HT1080 (cell line): ENCODE measurements at places on chromosomes 5 and 9.

DNA sequence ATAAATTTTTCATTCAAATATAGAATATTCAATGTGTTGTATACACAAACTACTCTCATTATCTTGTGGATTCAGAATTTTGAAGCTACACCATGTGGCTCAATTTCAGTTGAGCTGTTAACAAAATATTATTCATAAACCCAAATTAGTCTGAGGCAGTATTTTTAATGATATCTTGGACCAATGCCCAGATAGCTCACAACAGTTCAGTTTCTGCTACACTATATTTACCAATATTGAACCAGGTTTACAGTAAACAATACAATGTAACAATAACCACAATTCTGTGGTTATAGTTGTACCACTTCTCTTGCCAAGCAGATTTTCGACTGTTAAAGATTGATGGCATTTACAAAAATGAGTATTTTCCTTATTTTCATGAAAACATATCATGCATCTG is 99.9 kb downstream of the SSBP2 start:
- no peak for DNase-seq

DNA sequence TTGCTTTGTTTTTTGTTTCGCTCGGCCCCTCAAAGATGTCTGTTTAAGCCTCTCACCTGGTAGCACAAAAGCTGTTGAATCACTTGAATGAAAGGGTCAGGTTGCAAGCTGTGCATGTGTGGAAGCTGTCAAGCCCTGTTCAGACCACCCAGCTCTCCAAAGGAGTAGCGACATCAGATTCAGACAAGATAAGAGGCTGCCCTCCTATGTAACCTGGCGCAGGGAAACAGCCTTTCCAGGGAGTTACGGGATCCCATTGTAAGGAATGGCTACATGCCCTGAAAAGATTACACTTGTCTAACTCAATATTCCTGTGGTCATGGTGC is 2.9 kb downstream of the FREM1 start:
- DNase-seq: no peak

GRCh38 chr5:177509381-177509951 is at the start of gene DOK3:
Gene DOK3 (minus strand): TSS chr5:177509826. CDS start chr5:177509540, 286 bp downstream.
- no peak for DNase-seq

- no peak for DNase-seq
These were observed 2.0 kb downstream of the SV2C start for GRCh38 chr5:76085243-76085579.

DNA sequence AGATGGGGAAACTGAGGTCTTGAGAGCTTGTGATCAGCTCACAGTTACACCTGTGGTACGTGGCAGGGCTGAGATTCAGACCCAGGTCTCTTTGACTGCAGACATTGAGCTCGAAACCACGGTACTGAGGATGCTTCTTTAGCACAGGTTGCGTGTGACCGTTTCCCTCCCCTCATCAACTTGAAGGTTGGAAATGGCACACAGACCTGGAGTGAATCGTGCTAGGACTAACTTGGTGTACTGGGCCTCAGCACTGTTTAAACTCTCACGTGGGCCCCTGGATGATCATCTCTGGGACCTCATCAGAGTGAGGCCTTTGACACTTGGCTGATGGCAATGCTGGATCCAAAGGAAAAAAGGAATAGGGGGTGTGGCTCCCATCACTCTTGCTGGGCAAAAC is 106.0 kb downstream of the MVB12B start:
- DNase-seq: no peak

DNA sequence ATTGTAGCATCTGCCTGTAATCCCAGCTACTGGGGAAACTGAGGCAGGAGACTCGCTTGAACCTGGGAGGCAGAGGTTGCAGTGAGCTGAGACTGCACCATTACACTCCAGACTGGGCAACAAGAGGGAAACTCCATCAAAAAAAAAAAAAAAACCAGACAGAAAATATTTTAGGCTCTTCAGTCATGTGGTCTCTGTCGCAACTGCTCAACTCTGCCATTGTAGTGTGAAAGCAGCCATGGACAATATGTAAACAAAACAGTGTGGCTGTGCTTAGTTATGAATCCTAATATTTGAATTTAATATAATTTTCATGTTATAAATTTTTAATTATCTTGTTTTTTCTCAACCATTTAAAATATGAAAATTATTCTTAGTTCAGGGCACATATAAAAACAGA is 38.4 kb downstream of the ZFAND5 start:
- DNase-seq: no peak

GRCh38 chr9:38622288-38622674 is 1.9 kb upstream of the ANKRD18A start:
- DNase-seq: no peak

- DNase-seq: no peak
These were observed 61.6 kb downstream of the COL27A1 start for GRCh38 chr9:114216976-114217375.

DNA sequence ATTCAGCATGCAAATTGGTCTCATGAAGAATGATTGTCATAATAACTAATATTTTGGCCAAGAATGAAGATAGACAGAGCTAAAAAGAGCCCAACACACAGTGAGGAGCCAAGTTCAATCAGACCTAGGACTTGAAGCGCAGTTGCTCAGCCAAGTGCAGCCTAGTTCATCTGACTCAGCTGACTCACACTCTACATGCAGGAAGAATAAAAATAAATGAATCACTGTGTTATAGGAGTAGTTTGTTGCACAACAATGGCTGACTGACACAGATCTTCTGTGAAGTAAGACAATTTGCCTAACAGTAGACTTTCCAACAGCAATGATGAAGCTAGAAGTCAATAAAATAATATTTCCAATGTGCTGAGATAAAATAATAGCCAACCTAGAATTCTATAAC is 261.5 kb downstream of the CEMIP2 start:
- DNase-seq: peak; percentile 83

DNA sequence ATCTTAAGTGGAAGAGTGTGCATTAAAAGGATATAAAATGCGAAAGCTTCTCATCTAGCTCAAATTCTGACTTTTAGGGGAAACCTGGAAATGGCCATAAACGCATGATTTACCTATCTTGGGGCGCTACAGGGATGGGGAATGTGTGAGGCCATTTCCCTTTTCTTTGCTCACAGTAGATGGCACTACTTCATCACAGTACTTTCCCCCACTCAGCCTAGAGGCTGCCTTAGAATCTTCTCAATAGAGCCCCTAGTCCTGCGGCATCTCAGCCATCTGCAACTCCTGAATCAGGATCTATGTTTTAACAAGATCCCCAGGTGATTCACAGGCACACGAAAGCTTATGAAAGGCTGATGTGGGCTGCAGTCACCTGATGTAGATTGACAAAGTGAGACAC is 110.8 kb downstream of the LHFPL2 start:
- peak; percentile 55 for DNase-seq

GRCh38 chr9:114240647-114241558 is 82.0 kb upstream of the ORM1 start:
- no peak for DNase-seq

DNA sequence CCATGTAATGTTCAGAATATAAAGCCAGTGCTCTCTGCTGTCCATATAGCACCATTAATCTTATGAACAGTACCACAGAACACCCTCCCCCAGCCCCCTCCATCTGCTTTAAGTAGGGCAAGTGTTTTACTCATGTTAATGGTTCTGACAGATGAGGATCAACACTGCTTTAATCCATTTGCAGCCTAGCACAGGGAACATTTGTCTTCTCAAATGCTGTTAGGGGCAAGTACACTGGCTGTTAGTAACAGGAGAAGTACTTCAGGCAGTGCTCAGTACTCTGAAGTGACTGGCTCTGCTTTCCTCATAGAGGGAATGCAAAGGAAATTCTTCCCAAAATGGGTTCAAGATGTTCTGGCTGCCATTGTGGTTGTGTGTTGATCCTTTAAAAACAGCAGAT is 202.6 kb downstream of the DCP2 start:
- no peak for DNase-seq

DNA sequence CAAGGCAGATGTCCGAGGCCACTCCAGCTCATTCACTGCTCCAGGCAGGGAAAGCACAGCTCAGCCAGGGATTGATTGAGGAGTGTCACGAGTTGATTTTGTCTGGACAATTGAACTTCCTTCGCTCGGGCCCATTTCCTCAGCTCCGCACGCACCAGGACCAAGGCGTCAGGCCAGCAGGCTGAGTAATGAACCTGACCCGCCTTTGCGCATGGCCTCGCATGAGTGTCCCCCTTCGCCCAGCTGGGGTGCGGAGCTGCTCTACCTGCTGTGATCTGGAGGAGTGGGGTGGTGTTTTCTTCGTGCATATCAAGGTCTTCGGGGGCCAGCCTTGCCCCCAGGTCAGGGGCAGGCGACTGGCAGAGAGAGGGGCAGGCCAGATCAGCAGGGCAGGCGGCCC is 44.0 kb downstream of the VAV2 start:
- DNase-seq: no peak

GRCh38 chr5:36928947-36929346 is 52.4 kb downstream of the NIPBL start:
- peak; percentile 87 for DNase-seq

GRCh38 chr9:71037521-71037920 is 83.9 kb downstream of the TRPM3 start:
- DNase-seq: no peak

DNA sequence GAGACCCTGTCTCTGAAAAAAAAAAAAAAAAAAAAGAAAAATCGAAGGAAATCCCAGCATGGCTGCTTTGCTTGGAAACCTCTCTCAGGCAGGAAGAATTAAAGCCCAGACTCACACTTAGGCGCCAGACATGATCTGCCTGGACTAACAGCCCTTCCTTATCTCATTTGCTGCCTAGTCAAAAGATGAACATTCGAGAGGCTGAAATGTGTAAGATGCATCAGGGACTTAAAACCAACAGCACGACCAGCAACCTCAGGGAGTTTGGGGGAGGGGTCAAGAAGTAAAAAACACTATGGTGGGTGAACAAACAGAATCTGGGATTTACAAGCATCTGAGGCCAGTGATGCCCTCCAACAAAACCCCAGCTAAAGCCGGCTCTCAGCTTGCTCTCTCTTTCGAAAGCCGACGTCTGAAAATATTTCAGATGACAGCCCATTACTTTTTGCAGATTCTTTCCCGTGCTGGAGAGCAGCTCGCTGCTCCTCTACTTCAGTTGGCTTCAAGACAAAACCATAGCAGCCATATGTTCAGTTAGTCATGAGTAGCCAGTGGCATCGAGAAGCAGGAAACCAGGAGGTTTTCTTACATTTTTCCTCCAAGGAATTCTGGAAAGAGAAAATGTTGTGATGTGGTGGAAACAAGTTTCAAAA is 249.9 kb downstream of the MARCHF11 start:
- DNase-seq: peak; percentile 62

GRCh38 chr5:56337715-56338319 is 104.7 kb upstream of the ANKRD55 start:
- peak; percentile 33 for DNase-seq

- DNase-seq: no peak
These were observed 1809.9 kb upstream of the ACO1 start for GRCh38 chr9:30574355-30575151.

DNA sequence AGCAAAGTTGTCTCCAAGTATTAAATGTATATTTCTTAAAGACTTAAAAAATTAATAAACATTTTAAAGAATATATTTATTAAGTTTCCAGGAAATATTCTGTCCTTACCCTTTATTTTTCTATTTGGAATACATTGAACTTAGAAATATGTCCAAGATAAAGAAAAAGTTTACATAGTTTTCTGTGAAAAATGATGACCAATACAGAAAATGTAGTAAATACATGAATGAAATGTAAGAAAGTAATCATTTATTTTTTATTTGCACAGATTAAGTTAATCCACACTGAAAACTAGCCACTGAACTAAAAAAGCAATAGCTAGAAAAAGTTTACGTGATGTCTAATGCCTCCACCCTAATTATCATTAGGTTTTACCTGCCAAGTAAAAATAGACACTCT is 273.2 kb downstream of the ARL15 start:
- DNase-seq: no peak

GRCh38 chr9:20441166-20441565 is 181.1 kb downstream of the MLLT3 start:
- DNase-seq: no peak

DNA sequence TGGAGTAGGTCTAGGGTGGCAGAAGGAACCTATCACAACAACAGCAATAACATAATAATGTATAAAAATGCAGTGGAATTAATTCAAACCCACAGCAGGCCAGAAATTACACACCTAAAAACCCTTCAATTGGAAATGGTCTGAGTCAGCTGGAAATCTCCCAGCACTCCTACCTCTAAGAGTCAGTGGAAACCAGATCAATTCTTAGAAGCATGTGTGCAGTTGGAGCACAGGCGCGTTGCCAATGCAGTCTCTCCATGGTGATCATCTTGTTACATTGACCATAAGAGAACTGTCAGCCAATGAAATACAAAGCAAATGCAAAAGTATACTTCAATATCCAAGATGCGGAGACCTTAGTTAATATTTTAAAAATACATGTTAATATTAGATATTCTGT is 15.1 kb upstream of the CSNK1G3 start:
- peak; percentile 24 for DNase-seq

DNA sequence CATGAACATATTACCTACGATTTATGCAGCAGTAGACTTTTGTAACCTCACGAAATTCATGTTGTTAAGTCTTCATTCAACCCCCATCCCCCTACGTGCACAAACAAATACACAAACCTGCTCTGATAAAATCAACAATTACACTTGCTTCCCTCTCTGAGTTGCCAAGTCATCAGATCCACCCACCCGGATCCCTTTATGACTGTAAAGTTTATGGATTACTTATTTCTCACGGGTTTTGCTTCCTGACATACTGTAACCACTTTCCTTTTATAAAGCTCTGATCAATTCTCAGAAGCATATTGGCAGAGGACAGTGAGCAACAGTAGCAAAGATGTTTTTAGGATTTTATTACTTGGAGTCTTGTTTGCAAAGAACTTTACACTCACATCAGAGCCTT is 70.5 kb downstream of the MLLT3 start:
- no peak for DNase-seq

DNA sequence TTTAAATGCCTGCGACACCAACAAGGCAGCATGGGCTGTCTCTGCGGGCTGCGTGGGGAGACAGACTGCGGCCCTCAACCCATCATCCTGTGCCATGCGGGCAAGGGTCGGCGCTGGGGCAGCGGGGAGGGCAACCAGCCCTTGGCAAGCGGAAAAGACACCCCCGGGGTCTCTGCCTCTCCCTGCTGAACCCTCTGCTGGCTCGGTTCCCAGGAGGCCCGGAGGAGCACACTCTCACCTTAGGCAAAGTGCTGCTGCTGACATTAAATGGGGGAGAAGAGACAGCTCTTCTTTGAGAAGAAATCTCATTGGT is 129.6 kb upstream of the PPP1R26 start:
- DNase-seq: no peak

GRCh38 chr5:153919161-153919560 is 119.5 kb downstream of the FAM114A2 start:
- DNase-seq: no peak

GRCh38 chr5:143624465-143624864 is 187.5 kb upstream of the HMHB1 start:
- no peak for DNase-seq

- peak; percentile 55 for DNase-seq
These were observed 78.0 kb downstream of the NSUN2 start for GRCh38 chr5:6554812-6555211.

GRCh38 chr5:116668390-116668789 is 93.8 kb upstream of the SEMA6A start:
- no peak for DNase-seq

DNA sequence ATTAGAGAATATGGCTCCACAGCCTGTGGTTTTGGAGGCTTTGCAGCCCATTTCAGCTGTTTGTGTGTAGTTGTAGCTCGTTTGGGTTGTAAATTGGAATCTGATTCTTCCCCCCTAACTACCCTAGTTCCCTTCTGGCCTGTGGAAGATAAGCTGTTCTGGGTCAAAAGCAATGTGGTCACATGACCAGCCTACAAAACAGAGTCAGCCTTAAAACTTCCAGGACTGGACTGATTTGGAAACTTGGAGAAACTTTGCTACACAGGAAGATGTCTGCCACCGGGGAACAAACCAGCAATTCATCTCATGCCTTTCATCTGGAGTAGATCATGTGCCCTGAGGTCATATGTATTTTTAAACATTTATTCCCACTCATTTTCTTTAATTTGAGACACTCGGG is 83.8 kb downstream of the DAPK1 start:
- DNase-seq: no peak
